Non-pigmented ciliary epithelial cell (primary cell): ENCODE measurements at places on chromosomes 1 and 21.

DNA sequence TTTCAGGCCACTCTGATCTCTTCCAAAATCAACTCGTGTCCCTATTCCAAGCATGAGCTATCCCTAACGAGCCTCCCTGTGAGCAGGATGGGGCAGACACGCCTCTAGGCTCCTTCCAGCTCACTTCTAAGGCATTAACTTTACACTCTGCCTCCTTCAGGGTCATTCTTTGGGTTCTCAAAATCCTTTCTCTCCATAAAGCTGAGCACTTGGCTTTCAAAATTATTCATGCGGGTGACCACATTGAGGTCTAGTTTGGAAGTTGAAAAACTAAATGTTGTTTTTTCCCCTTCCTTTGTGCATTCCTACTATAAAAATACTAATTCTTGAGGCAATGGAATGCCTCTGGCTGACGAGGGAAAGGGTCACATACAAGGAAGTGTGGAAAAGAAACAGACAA is 33.5 kb upstream of the BMP8B start:
- no peak for DNase-seq

- DNase-seq, result no peak
Measured at GRCh38 chr1:243559575-243560162, 290.4 kb downstream of the AKT3 start.

GRCh38 chr21:26165331-26165730 is 5.2 kb downstream of the APP start:
- DNase-seq, result no peak

DNA sequence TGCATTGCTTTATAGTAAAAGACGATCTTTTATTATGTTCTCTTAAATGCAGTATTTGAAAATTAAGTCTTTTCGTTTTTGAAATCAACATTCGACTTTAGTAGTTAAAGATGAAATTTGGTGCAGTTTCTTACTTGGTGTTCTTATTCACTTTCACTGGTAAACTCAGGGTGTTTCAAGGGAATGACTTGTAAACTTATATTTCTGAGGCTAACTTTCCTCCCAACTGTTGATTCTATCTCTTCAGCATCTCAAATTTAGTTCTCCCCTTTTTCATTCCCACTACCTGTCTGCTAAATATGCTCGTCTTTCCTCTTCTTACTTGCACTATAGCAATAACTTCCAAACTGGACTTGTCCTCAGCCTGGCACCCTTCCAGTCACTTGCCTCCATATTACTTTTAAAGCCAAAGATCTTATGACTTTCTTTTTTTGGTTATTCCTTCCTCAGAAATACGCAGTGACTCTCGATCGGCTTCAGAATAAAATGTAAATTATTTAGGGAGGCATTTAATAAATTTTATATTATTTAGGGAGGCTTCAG is 988 bp downstream of the SLC35A3 start:
- DNase-seq, result no peak

GRCh38 chr21:43975469-43976098 is 36.5 kb upstream of the TRAPPC10 start:
- DNase-seq, result no peak
